Mammary epithelial cell (primary cell): ENCODE measurements at places on chromosomes 7 and 10. TPM values are rescaled to one million over a fixed set of nuclear protein-coding genes. Genes with fewer than 3 reads are reported as not detected.

- DNase-seq, result peak; percentile 57
These were observed 122.4 kb downstream of the CLEC2L start for GRCh38 chr7:139645572-139646523.

DNA sequence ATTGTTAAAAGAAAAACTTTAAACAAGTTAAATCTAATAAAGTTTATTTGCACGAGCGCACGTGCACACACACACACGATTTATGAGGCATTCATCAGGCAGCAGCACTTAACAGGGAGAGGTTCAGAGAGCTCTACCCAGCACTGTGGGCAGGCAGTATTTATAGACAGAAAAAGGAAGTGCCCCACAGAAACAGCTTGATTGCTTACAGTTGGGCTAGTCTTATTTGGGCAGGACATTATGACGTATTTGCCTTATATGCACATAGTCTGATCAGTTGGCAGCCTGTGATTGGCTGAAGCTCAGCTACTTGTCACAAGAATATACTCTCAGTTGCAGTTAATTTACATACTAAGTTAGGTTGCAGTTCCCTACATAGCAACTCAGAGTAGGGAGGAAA is 1.2 kb upstream of the SDHAF3 start:
- no peak for DNase-seq

- DNase-seq, result peak; percentile 0
These were observed 147.3 kb downstream of the CELF2 start for GRCh38 chr10:11164803-11165590.

GRCh38 chr7:150949971-150950491 is 28.1 kb downstream of the KCNH2 start:
- DNase-seq, result no peak

GRCh38 chr10:66910671-66911070 is 15.2 kb upstream of the LRRTM3 start:
- DNase-seq, result no peak

DNA sequence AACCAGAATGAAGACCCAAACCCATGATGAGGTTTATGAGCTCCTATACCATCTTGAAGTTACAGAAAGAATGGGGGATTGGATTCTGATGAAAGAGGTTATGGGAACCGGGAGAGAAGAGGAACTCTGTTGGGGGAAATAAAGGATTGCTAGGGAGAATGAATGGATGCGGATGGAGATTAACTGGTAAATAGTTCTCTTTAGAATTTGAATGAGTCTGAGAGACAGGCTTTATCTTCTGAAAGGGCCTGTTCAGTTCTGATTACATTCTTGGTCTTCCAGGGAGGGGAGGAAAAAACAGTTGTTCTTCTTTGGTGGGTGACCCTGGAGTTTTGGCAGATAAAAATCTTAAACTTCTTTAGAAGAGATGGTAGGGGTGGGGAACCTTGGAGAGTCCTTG is 13.9 kb downstream of the SUGCT start:
- no peak for DNase-seq

- no peak for DNase-seq
These were observed 75.4 kb downstream of the CHN2 start for GRCh38 chr7:29269935-29270334.

GRCh38 chr7:51029131-51029530 is 246.4 kb upstream of the GRB10 start:
- no peak for DNase-seq

- DNase-seq, result no peak
These were observed 51.4 kb upstream of the ANLN start for GRCh38 chr7:36338256-36338655.

DNA sequence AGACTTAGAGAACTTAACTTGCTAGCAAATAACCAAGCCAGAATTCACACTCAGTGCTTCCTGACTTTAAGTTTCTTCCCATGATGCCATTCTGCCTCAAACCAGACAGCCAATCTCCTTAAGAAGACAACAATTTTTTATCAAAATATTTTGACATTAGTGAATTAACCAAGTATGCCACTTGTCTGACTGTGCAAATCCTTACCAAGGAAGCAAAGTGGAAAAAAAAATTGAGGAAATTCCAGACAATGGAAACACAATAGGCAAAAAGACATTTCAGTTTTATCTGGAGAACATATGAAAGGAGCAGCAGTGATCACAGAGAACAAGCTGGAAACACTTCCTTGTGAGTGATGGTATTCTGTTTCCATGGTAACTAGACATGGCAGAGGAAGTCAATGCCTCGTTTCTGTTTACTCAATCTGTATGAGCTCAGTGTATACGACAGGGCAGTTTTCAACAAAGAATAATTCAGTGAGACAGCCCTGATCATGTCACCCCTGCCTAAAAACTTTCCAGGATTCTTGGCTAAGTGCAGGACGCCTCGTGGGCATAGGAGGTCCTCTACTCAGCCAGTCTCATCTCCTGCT is 114.2 kb downstream of the DYNC1I1 start:
- DNase-seq, result peak; percentile 14

DNA sequence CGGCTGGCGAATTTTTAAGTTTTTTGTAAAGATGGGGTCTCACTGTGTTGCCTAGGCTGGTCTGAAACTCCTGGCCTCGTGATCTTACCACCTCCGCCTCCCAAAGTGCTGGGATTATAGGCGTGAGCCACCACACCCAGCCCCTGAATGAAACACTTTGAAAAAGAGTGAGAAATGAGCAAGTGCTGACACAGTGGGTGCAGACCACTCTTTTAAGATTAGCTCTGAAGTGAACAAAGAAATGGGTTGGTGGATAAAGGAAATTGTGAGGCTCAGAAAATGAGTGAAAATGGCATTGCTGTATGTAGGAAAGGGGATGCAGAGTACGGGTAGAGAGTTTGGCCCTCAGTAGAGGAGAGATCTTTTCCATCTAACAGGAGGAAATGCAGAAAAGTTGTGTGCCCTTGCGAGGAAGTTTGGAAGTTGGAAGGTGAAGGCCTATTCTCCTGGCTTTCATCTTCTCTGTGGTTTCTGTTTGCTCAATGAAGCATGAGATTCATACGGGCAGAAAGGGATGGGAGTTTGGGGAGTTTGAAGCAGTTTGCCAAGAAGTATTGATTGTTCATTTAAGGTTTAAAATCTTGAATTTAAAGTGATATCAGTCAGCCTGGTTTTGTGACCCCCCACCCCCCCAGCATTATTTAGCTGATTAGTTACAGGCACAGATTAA is 11.0 kb downstream of the MAPK8 start:
- no peak for DNase-seq

DNA sequence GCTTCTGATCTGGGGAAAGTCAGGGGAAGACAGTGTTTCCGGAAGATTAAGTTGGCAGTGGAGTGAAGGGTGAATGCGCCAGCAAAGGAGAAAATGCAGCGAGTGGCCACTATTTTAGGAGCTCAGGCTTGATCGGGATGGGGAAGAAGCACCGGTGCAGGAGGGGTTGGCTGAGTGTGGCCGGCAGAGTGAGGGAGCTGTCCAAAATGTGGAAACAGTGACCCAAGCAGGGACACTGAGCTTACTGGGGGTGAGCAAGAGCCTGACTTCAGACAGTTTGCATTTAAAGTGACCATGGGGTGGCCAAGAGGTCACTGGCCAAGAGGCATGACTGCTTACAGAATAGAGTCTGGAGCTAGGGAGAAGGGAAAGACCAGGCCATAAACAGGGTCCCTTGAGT is 79.3 kb downstream of the GOLGA7B start:
- no peak for DNase-seq

DNA sequence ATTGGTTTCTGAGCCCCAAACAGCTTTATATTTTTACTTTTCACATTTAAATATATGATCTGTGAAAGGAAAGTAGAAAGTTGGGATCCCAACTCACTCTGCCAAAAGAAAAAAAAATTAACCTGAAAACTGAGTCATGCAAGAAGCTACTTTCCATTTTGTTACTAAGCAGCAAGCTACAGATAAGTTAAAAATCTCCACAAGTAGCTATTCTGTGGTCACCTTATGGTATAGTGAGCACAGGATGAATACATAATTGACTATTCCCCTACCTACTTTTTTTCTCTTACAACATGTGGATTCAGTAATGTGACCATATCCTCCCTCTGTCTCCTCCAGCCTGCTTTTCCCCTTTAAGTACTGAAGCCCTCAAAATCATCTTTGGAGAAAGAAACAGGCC is 30.3 kb upstream of the CREB3L2 start:
- DNase-seq, result no peak

GRCh38 chr10:14688606-14689005 is 86.1 kb downstream of the FAM107B start:
- no peak for DNase-seq

The TBC1D12 gene
- 1.6 TPM for polyA plus RNA-seq

The TFEC gene
- not detected for polyA plus RNA-seq

The KIAA1549 gene
- 2.4 TPM for polyA plus RNA-seq

The SYT15 gene
- polyA plus RNA-seq, result 0.07 TPM
